ENCODE measurements at places on chromosomes 12 and 14. TPM values are rescaled to one million over a fixed set of nuclear protein-coding genes. Genes with fewer than 3 reads are reported as not detected.

DNA sequence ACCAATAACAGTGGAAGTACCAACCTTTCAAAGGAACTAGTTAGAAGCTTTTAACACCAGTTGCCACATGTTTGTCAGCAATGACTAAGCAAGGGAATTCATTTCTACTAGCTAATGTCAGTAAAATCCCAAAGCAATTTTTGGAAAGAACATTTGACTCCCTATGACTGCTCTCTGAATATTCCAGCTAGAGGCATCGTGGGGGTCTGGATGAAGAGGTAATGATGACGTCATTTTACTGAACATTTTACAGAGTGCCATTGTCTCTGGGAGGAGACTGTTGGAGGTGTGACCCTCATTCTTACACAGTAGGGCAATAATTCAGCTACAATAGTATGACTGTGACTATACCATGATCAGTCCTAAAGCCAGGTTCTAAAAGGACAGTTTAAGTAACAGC is 204.8 kb downstream of the ITPR2 start:
- peak; percentile 62 for DNase-seq

GRCh38 chr14:68306934-68307789 is 485.7 kb downstream of the ZFP36L1 start:
- no peak for DNase-seq

- DNase-seq = no peak
Observed at GRCh38 chr14:34376649-34377267, 85.3 kb downstream of the SPTSSA start.

GRCh38 chr14:95545515-95546168 is 10.8 kb downstream of the GLRX5 start:
- peak; percentile 89 for DNase-seq

DNA sequence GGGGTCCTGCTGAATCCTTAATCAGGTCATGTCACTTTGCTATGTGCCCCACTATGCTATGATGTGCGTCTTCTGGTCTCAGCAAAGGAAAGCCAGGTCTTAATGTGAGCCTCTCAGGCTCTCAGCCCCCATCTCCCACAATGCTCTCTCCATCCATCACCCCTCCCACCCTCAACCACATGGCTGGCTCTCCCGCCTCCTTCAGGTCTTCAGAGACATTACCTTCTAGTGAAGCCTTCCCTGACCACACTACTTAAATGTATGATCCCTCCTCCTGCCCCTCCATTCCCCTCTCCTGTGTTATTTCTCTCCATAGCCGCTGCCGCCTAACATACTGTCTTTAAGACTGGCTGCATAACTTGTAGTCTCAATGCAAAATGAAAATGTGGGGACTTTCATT is 50.5 kb downstream of the KRT80 start:
- no peak for DNase-seq

GRCh38 chr12:92063641-92064040 is 82.0 kb downstream of the BTG1 start:
- peak; percentile 58 for DNase-seq

- no peak for DNase-seq
Observed at GRCh38 chr14:75471059-75471458, 43.2 kb downstream of the JDP2 start.

DNA sequence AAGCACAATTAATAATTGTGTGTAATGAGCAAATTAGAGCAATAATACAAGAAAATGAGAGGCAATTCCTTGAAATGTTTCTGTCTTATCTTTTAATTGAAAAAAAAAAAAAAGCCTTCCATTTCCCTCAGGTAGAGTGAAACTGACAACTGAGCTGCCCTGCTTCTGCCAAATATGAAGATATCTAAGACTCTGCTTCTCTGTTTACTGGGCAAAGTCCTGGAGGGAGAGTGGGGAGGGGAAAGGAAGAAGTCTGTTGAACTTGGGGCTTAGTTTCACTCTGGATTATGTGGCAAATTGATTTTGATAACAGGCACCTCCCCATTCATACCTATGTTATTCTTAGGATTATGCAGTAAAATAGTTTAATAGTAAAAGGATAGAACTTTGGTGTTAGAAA is 364.9 kb downstream of the NRXN3 start:
- DNase-seq = no peak

DNA sequence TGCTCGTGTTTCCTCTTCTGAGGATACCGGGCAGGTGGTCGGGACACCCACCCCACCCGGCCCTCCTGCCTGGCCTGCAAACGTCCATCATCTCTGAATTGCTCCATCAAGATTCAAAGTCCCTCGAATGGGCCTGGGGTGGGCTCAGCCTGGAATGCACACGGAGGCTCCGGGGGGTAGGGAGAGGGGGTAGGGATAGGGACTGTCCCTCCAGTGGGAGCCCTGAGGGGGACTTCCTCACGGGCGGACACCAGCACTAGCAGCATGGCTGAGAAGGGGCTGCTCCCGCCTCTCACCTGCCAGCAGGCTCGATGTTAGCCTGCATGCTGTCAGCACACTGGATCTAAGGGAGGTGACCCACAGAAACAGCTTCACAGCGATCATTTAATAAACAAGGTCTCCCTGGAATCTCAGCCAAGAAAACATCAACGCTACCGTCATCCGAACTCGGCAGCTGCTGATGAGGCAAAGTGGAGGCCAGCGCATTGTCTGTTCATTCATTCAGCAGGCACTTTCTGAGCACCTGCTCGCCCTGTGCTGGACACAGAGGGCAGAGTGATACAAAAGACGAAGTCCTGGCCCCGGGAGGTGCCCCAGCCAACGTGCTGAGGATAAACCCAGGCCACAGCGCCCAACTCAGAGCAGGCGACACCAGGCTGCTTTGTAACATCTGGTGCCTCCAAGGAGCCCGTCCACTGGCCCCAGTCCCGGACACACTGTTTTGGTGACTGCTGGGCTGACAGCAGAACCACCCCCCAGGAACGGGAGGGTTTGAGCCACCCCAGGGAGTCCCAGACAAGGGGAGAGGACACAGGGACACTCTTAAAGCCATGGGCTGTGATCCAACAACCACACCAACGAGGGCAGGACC is 6.3 kb downstream of the TMEM179 start:
- peak; percentile 35 for DNase-seq

DNA sequence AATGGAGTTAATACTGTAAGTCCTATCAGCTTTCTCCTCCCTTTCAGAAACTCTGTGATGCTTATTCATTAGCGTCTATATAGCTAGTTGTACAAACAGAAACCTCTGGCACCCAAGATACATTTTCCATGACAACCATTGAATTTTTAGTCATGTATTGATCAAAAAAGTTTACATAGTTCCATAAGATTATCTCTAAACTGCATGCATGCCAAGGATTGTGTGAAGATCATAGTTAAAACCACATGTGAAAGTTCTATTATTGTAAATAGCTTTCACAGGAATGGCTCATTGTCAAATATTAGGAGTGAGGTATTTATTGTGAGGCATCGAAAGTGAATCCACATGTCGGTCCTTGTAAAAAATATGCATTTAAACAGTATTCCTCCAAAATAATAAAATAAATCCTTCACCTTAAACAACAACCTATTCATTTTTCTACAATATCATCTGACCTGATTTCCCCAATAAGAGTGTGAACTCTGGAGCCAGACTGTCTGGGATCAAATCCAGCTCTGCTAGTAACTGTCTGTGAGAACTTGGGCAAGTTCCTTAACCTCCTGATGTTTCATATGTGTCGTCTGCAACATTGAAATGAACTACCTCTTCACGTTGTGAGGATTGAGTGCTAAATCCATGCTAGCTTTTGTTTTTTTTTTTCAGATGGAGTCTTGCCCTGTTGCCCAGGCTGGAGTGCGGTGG is 10.6 kb upstream of the CDKL1 start:
- no peak for DNase-seq

DNA sequence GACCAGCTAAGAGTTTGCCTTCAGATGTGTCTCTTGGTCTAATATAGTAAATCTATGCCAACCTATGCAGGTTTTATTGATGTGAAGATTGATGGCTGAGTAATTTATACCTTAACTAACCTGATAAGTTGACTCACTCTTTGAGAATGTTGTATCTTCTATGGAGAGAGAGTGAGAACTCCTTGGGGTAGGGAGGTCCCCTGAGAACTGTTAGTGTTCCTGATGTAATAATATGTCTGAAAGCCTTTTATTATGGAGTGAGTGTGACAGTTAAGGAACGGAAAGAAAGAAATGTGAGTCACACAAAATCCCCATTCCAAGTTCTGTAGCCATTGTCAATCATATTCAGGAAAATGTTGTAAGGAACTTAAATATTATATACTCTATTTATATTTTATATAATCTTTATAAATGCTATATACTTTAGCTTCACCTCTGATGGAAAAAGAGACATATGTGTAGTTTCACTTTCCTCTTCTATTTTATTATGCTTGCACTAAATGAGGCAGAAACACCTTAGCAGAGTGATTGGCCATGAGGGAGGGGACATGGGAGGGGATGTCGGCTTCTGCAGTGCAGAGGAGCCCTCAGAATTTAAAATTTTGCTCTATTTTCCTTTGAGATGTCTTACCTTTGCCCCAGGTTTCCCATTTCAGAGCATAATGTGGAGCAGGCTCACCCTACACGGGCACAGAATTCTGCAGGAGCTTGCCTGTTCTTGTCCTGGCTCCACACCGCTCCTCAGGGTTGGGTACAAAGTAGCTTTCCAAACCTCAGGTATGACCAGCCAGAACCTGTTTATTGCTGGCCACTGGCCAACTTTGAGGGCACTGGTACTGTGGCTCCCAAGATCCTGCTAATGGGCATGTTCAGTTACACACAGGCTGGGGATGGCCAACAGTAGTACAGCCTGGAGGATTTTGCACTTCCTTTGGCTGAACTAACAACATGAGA is 57.7 kb downstream of the ARF6 start:
- DNase-seq = peak; percentile 23

GRCh38 chr14:98947911-98948595 is 323.9 kb downstream of the BCL11B start:
- no peak for DNase-seq

GRCh38 chr14:104108570-104109541 is 23.4 kb downstream of the ASPG start:
- no peak for DNase-seq

GRCh38 chr12:108299516-108299915 is 39.6 kb downstream of the CMKLR1 start:
- no peak for DNase-seq

GRCh38 chr12:1234073-1234472 is 243.1 kb downstream of the ERC1 start:
- peak; percentile 42 for DNase-seq

DNA sequence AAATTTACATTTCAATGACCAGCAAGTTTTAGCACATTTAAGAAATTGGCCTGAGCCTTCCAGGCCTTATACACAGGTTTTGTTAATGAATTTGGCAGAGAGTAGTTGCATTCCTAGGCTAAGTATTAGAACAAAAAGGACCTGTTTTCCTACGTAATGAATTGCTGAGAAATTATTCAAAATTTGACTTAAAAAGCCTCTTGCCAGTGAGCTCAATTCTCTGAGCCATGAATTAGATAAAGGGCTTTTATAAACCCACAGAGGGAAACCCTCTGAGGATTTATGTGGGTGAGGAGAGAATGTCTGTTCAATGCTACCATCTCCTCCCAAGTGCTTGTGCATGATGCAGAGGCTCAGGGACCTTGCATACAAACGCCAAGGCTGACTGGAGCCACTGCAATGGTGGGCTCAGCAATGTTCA is 94.5 kb upstream of the PELI2 start:
- no peak for DNase-seq

DNA sequence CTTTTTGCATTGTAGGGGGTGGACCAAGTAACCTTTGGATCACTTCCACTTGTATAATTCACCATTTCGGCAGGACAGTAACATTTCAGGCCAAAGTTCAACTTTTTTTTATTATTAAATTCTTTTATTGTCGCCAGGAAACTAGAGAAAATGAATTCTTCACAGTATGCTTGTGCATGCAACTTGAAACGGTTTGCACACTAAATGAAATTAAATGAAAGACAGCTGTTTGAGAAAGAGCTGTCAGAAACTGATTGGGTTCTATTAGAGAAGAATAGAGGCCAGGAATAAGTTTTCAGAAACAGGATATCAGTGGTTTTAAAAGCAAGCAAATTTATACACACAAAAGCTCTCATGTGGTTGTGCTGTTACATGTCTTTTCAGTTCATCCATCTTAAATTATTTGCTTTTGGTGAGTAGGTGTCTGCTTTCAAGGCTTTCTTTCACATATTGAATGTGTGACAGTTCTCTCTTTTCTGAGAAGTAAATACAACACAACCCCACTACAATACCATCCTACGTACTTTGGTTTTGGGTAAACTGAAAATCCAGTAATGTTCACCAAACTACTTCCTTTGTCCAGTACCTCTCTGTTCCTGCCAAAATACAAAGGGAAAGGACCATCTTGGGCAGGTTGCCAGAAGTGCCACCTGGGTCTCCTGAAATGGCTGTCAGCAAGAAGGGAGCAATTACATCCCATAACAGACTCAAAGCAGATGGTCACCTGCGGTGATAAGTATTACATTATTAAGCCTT is 291.7 kb downstream of the RAD51B start:
- DNase-seq = no peak

- DNase-seq = peak; percentile 40
Observed at GRCh38 chr14:22338917-22339715, 249.9 kb downstream of the DAD1 start.

GRCh38 chr12:63206494-63206893 is 55.5 kb upstream of the AVPR1A start:
- DNase-seq = no peak

GRCh38 chr12:130959632-130960031 is 5.9 kb downstream of the ADGRD1 start:
- DNase-seq = no peak

GRCh38 chr14:96838449-96838848 is 41.3 kb downstream of the VRK1 start:
- no peak for DNase-seq

GRCh38 chr12:175250-175649 is 38.7 kb downstream of the SLC6A12 start:
- DNase-seq = no peak

DNA sequence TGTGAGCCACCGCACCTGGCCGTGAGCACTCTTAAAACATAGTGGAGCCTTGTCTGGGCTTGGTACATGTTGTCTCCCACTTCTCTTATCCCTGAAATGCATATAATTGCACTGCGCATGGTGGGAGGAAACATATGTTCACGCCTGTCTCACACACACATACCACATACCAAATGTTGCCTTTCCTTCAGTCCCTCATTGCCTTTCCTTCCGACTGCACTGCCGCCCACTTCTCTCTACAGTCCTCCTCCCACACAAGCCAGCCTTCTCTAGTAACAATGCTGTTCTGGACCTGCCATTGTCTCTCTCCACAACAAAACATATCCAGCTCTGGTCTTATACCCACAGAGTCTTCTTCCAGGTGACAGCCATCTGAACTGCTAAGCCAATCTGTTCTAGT is 88.3 kb upstream of the PTHLH start:
- no peak for DNase-seq

GRCh38 chr14:99136401-99136800 is 135.6 kb downstream of the BCL11B start:
- DNase-seq = no peak

- peak; percentile 55 for DNase-seq
Observed at GRCh38 chr12:124681779-124682391, 114.5 kb upstream of the NCOR2 start.

FOXN4 gene
- total RNA-seq = not detected

KLRD1 gene
- total RNA-seq = not detected

TCL1B gene
- not detected for total RNA-seq

AKAP5 gene
- total RNA-seq = 0.13 TPM

DBX2 gene
- total RNA-seq = not detected

TRHDE gene
- not detected for total RNA-seq

KRT3 gene
- not detected for total RNA-seq

PHLDA1 gene
- total RNA-seq = 191 TPM

POTEG gene
- not detected for total RNA-seq

MMP14 gene
- 292 TPM for total RNA-seq

C12orf75 gene
- 238 TPM for total RNA-seq

CDKL1 gene
- total RNA-seq = 3.0 TPM

MYF6 gene
- 29.3 TPM for total RNA-seq

C12orf56 gene
- total RNA-seq = 1.1 TPM

All from LHCN-M2 (cell line).